D341Med (cell line): ENCODE measurements at places on chromosomes 11 and 22.

GRCh38 chr22:37105154-37105553 lies 4.4 kb downstream of the TMPRSS6 start:
- no peak for DNase-seq

DNA sequence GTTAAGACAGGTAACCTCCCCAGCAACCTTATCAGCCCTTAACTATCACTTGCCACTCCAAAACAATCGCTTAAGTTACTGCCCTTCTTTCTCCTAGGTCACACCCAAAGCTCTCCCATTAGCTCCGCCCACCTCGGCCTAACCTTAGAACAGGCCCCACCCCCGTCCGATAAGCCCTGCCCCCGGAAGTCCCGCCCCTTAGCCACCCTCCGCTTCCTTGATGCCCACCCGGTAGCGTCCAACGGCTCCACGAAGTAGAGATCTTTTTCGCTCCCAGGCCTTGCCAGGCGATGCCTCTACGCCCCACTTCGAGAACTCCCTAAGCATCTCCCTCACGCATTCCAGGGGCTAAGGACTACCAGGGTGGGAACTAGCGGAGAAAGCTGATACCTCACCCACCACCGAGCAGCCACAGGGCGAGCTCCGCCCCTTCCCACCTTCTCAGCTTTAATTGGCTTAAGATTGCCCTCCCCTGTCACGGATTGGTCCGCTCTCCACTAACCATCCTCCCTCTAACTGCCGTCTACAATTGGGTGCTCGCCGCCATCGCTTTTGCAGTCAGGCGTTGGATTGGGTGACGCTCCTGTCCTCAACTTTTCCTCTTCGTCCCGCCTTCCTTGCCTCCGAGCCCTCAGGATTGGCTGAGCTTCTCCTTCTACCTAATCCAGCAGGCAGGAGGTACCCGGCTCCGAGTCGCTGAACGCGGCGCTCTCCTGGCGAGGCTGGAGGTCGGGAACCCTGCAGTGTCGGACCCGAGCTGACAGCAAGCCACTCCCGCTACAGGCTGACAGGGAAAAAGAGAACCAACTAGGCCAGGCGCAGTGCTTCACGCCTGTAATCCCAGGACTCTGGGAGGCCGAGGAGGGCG lies at the start of gene ZBTB3:
Gene ZBTB3, minus strand, starts transcription at position 425 of the 868 bp plus-strand sequence. CDS start 496 bp downstream, outside the sequence.
- peak; percentile 90 for DNase-seq

GRCh38 chr11:92424281-92424680 lies 199.7 kb downstream of the FAT3 start:
- DNase-seq, result no peak

GRCh38 chr11:8566613-8567210 lies 27.3 kb downstream of the STK33 start:
- DNase-seq, result no peak
